HepG2 (cell line): ENCODE measurements at places on chromosomes 7 and 10. TPM values are rescaled to one million over a fixed set of nuclear protein-coding genes. Genes with fewer than 3 reads are reported as not detected.

The COMTD1 gene
- 9.8 and 18.4 TPM in 2 replicates for total RNA-seq

The EPHA1 gene
- 7.7 and 17.1 TPM in 2 replicates for total RNA-seq

The MEPCE gene
- total RNA-seq, result 22.6 and 26.0 TPM in 2 replicates

The DCLRE1C gene
- 10.3 and 11.5 TPM in 2 replicates for total RNA-seq

The CLDN4 gene
- total RNA-seq, result 9.4 and 28.2 TPM in 2 replicates

The RAMP3 gene
- not detected in 2 replicates for total RNA-seq

The KIAA1217 gene
- 9.8 and 10.9 TPM in 2 replicates for total RNA-seq

The COL28A1 gene
- 0.07 TPM in 1 of 2 replicates, not detected in the other for total RNA-seq

The SFTPA1 gene
- total RNA-seq, result not detected in 2 replicates

The PTPRE gene
- 0.02 TPM in 1 of 2 replicates, not detected in the other for total RNA-seq

The EN2 gene
- total RNA-seq, result not detected in 2 replicates

The MAT1A gene
- total RNA-seq, result 76.9 and 101 TPM in 2 replicates

The SEPHS1 gene
- 61.5 and 76.0 TPM in 2 replicates for total RNA-seq

The CACNA2D1 gene
- not detected in 2 replicates for total RNA-seq

The CHST3 gene
- 13.4 and 18.7 TPM in 2 replicates for total RNA-seq

The IKZF1 gene
- not detected in 2 replicates for total RNA-seq

The FGF8 gene
- total RNA-seq, result not detected in 2 replicates

The FAM25G gene
- not detected in 2 replicates for total RNA-seq

The SPDYE6 gene
- 0.07 TPM in 1 of 2 replicates, not detected in the other for total RNA-seq

The CHRM2 gene
- total RNA-seq, result not detected in 2 replicates

The POLR2J2 gene
- 0.22 and 1.6 TPM in 2 replicates for total RNA-seq

The SDHAF3 gene
- 32.6 and 46.9 TPM in 2 replicates for total RNA-seq

The C10orf95 gene
- total RNA-seq, result 0.07 TPM in 1 of 2 replicates, not detected in the other

The RBM33 gene
- total RNA-seq, result 22.3 and 28.9 TPM in 2 replicates

The MACC1 gene
- total RNA-seq, result 0.04 TPM in 1 of 2 replicates, not detected in the other
